T-helper 1 cell (primary cell): ENCODE measurements at places on chromosomes 4 and X.

- peak; percentile 63 for DNase-seq
Observed at GRCh38 chr4:81505004-81505598, 33.4 kb upstream of the RASGEF1B start.

GRCh38 chrX:102345916-102346315, 93.9 kb downstream of the NXF2B start:
- peak; percentile 28 for DNase-seq

GRCh38 chr4:78312989-78313753, 238.4 kb upstream of the ANXA3 start:
- no peak for DNase-seq

- DNase-seq, result no peak
Observed at GRCh38 chr4:161595230-161595771, 568.5 kb downstream of the FSTL5 start.

- no peak for DNase-seq
Observed at GRCh38 chrX:8741981-8742380, 10.0 kb upstream of the ANOS1 start.
